ENCODE measurements at places on chromosomes 6 and 20. TPM values are rescaled to one million over a fixed set of nuclear protein-coding genes. Genes with fewer than 3 reads are reported as not detected.

Gene HLA-DMB
- not detected for total RNA-seq

Gene GPX5
- not detected for total RNA-seq

DNA sequence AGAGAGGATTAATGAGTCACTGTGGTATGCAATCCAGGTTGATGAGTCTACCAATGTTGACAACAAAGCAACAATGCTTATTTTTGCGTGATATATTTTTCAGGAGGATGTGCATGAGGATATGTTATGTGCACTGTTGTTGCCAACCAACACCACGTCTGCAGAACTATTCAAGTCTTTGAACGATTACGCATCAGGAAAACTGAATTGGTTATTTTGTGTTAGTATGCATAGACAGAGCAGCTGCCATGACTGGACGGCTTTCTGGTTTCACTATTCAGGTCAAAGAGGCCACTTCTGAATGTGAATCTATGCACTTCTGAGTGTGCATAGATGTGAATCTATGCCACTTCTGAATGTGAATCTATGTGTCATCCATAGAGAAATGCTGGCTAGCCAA lies 134.0 kb upstream of the GRIK2 start:
- peak; percentile 37 for DNase-seq

GRCh38 chr6:157977176-157977804 lies 4.4 kb upstream of the SYNJ2 start:
- no peak for DNase-seq

DNA sequence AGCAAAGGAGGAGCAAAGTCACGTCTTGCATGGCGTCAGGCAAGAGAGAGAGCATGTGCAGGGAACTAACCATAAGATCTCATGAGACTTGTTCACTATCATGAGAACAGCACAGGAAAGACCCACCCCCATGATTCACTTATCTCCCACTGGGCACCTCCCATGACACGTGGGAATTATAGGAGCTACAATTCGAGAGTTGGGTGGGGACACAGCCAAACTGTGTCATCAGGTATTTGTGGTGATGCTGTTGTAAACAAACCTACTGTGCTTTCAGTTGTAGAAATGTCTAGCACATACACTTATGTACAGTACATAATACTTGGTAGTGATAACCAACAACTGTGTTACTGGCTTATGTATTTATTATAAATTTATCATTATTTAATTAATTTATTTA lies 128.3 kb downstream of the UTRN start:
- DNase-seq: peak; percentile 51

Data from LHCN-M2 (cell line).